ENCODE measurements at places on chromosomes 1 and 21.

- DNase-seq = no peak
Measured at GRCh38 chr1:82225421-82226185, 424.9 kb downstream of the ADGRL2 start.

GRCh38 chr1:238653693-238654321 is 732.6 kb upstream of the CHRM3 start:
- no peak for DNase-seq

- peak; percentile 86 for DNase-seq
Measured at GRCh38 chr1:116377541-116378529, 4.8 kb downstream of the ATP1A1 start.

DNA sequence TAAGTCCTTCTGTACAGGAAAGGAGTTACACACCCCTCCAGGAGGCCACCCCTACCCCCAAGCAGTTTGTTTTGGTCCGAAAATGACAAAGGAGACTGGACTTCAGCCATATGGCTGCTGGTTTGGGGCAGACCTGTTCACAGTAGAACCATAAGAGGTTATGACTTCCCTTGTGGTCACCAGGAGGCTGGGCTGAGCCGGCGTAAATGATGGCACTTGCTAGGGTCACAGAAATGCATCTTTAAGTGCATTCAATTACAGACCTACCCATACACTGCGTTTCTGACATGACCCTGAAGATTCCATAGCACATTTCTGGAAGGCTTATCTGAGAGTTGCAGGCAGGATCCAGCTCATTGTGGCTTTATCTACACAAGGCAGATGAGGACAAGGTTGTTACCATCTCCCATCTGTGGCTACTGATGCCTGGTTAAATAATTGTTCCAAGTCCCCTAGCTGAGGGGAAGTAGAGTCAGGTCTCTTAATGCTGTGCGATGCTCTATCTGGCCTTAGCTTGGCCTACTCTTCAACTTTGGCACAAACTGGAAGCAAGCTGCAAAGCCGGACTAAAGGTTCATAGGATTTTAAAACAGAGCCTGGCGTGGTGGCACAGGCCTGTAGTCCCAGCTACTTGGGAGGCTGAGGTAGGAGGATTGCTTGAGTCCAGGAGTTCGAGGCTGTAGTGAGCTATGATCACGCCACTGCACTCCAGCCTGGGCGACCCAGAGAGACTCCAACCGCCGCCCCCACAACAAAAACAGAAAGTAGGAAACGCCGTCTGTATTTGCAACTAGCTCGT is 1.7 kb upstream of the TRIM67 start:
- no peak for DNase-seq

GRCh38 chr1:228029281-228029680 is 22.5 kb downstream of the WNT3A start:
- peak; percentile 5 for DNase-seq

GRCh38 chr1:5250336-5250735 is 595.9 kb downstream of the AJAP1 start:
- DNase-seq = no peak

DNA sequence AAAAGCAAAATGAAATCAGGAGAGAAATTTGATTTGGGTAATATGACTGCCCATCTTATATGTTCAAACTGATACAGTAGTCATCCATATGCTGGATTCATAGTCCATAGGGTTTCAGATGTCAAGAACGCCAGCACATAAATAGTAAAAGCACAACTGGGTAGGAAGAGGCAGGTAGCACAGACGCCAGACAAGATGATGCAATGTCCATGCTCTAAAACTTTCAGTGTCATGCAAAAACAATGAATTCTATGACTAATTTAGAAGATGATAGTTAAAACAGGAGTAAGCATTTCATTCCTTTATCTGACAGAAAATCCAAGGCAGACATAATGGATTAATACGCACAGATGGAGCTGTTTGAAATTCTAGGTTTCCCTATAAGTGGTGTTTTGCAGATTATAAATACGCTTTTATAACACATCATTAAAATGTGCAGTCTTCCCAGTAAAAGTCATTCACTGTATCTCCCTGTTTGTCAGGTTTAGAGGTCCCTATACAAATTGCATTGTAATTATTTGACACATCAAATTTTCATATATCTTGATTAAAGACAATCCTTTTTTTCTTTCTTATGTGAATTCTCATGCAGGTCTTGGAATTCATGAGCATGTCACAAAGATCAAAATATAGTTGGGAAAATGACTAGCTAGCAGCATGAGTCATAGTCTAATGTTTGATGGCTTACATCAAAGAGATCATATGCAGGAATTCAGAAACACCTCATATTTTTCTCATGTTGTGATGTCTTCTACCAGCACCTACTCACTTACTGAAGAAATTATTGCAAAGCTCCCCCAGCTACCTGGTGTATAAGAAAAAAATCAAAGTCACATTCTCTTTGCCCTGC is 139.9 kb downstream of the DSCAM start:
- DNase-seq = no peak

DNA sequence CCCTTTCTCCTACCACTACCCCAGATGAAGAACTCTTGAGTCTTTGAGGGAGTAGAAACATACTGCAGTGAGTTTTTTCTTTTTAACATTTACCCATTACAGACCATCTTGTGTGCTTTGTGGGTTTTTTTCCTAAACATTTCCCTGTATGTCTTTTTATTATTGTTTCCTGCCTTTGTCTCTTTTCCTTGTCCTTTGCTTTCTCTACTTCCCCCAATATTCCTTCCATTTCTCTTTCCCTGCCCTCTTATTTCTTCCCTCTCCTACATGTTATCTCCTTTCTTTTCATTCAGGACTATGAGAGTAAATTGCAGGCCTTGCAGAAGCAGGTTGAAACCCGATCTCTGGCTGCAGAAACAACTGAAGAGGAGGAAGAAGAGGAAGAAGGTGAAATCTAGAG is 79.1 kb upstream of the PGD start:
- no peak for DNase-seq

DNA sequence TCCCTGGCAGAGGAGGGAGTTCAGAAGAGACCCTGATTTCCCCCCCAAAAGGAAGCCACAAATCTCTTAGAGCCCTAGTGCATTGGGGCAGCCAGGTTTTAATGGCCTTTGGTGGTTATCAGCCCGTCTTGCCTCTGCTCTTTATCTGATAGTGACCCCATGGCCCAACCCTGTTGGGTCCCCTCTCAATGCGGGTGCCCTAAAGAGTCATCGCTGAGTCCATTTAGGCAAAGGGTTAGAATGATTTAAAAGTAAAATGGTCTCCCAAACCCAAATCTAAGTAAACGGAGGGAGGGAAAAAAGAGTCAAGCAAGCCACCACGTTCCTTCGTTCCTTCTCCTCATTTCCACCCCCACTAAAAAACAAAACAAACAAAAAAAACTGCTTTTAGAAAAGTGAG is 164.0 kb downstream of the RUNX1 start:
- DNase-seq = no peak

GRCh38 chr1:27342391-27342777 is 562 bp downstream of the SYTL1 start:
- no peak for DNase-seq

- DNase-seq = no peak
Measured at GRCh38 chr1:24139841-24140425, 3.0 kb downstream of the IL22RA1 start.

- no peak for DNase-seq
Measured at GRCh38 chr1:108038653-108039236, 73.8 kb upstream of the VAV3 start.

GRCh38 chr1:223543560-223543959 is 121.9 kb downstream of the CAPN8 start:
- no peak for DNase-seq

GRCh38 chr1:202084791-202085681 is 37.7 kb upstream of the GPR37L1 start:
- DNase-seq = no peak

GRCh38 chr1:231814021-231814420 is 187.4 kb downstream of the DISC1 start:
- DNase-seq = no peak

DNA sequence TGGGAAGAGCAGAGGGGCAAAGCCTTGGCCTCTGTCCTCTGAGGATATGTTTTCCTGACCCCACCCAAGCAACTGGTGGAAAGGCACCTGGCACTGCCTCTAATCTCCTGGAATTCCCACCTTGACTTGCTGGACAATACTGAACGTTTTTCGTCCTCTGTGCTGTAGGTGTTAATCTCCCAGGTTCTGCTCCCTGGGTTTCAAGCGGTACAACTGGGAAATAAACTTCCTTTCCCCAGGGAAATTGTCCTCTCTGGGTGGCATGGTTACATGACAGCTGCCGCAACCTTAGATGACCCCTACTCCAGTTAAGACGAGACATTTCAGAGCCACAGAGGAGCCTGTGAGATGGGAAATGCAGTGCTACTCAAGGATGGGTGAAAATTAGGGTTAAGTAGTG is 57.3 kb upstream of the BCAR3 start:
- DNase-seq = no peak

DNA sequence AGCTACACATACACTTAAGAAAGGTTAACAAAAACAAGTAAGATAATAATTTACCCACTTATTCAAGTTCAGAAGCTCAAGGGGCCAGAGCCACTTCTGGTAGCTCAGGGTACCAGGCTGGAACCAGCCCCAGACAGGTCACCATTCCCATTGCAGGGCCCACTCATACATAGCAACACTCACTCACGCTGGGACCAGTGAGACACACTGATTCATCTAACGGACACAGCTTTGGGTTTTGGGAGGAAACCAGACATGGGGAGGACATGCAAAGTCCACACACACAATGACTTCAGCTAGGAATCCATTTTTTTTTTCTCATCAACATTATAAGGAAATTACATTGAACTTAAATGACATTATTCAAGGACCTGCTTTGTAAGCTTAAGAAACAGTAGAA is 169.1 kb downstream of the ZC3H11B start:
- no peak for DNase-seq

DNA sequence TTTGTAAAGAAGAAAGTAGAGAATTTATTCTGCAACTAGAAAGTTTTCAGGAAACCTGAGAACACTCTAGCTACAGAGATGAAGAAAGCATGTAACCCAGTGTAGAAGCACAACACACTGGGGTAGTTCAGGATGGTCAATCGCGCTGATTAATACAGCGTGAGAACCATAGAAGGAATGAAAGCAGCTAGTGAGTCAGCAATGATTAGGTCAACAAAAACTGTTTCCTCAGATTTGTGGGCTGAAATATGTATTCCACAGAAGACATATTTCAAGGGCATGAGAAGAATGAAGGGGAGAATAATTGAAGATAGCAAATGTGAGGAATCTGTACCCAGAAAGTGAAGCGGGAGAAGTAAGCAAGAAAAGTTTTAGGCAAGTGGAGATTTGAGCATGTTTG is 97.8 kb upstream of the ADGRL2 start:
- no peak for DNase-seq

GRCh38 chr1:229951856-229952534 is 115.0 kb upstream of the GALNT2 start:
- DNase-seq = no peak

- no peak for DNase-seq
Measured at GRCh38 chr1:159066108-159066507, 10.5 kb downstream of the AIM2 start.

GRCh38 chr1:205600085-205600484 is 31.7 kb downstream of the ELK4 start:
- DNase-seq = no peak

- no peak for DNase-seq
Measured at GRCh38 chr1:22264464-22265341, 121.8 kb upstream of the WNT4 start.

GRCh38 chr1:155013632-155014031 is 11.0 kb downstream of the ZBTB7B start:
- DNase-seq = peak; percentile 21

DNA sequence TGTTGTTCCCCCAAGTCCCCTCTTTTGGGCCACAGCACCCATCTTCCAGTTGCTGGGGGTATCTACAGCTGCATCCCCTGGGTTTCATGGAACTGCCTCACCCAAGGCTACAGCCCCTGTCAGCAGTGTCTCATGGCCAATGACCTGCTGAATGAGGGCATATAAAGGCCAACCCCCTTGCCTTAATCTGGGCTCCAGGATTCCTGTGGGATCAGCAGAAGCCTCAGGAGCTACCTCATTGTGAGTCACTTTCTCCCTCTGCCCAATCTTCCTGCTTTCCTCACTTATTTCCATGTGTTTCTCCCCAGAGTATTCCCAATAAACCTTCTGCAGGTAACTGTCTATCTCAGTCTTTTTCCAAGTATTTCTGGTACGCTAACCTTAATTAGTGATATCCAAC is 37.3 kb upstream of the SYT14 start:
- no peak for DNase-seq

DNA sequence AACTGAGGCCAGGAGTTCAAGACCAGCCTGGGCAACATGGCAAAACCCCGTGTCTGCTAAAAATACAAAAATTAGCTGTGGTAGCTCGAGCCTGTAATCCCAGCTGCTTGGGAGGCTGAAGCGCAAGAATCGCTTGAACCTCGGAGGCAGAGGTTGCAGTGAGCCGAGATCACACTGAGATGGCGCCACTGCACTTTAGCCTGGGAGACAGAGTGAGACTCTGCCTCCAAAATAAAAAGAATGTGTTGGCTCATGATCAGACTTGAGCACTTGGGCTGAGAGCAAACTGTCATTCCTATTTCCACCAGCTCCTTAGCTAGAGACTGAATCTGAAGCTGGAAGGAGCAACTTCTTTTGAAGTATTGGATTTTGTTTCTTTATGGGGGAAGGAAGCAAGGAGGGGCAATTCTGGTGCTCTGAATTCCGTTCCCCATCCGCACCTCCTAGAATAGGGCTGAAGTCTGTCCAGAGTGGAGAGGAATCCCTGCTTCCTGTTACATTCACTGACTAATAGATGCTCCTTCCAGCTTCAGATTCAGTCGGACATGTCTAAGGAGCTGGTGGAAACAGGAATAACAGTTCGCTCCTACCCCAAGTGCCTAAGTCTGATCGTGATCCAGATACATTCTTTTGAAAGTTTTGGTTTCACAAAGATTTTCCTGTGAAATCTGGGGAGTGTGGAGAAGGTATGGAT is 3.8 kb downstream of the ZNF672 start:
- peak; percentile 60 for DNase-seq

DNA sequence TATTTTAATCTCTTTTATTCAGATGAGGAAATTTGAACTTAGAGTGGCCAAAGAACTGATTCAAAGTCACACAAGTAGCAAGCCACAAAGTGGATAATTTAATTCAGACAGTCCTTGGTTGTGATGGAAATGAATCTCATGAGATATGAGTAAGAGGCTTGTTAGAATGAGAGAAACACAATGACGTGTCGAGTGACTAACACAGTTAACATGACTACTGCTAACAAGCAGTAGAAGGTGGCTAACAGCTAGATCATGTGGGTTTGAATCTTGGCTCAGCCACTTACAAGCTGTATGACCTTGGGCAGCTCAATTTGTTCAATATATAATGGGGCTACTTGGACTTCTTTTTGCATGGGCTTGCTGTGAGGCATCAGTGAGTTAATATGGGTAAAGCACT is 104.5 kb upstream of the LMO4 start:
- DNase-seq = no peak

DNA sequence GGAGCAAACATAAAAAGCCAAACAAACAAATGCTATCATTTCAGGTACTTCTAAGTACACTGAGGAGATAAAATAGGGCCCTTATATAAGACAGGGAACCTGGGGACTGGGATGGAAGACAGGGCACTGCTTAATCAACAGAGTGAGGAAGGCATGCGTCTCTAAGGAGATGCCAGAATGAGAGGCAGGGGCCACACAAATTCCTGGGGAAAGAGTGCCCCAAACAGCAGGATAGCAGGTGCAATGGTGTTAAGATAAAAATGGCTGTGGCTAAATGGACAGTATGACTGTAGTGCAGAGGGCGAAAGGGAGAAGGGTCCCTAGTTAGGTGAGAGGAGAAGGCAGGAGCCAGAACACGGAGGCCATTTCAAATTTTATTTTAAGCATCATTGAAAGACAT is 113.9 kb downstream of the ZBTB18 start:
- no peak for DNase-seq

GRCh38 chr1:109932679-109933078 is 22.0 kb downstream of the CSF1 start:
- no peak for DNase-seq
